ENCODE measurements at places on chromosomes 4 and X.

- DNase-seq = peak; percentile 37
Observed at GRCh38 chr4:76430519-76431388, 4.3 kb upstream of the SHROOM3 start.

GRCh38 chrX:103697687-103698086, 11.2 kb upstream of the MORF4L2 start:
- no peak for DNase-seq

DNA sequence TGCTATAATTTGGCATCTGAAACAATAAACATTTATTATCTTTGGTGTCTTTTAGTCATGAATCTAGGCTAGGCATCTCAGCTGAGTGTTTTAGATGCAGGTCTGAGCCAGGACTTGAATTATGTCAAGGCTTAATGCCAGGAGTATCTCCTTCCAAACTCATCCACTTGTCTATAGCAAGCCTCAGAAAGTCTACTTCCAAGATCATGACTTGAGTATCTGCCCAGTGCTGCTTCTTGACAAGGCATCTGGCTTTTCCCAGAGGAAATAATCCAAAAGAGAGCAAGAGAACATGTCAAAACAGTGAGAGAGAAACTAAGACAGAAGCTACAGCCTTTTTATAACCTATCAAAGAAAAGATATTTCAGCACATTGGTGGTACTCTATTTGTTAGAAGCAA, 1052.1 kb upstream of the PCDH10 start:
- DNase-seq = no peak

DNA sequence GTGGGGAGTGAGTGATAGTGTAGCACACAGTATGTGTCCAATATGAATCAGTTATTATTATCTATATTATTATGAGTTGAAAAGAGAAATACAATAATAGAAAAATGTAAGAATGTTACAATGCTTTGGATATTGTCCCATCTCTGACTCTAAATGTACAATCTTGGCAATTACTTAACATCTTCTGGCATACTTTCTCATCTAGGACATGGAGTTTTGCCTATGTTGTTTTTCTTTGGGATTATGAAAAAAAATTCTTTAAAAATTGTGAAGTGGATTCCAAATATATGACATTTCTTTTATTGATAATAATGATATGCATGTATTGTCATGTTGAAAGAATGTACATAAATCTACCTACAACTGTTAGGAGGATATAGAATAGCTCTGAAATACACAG, 84.1 kb downstream of the TBCK start:
- no peak for DNase-seq

DNA sequence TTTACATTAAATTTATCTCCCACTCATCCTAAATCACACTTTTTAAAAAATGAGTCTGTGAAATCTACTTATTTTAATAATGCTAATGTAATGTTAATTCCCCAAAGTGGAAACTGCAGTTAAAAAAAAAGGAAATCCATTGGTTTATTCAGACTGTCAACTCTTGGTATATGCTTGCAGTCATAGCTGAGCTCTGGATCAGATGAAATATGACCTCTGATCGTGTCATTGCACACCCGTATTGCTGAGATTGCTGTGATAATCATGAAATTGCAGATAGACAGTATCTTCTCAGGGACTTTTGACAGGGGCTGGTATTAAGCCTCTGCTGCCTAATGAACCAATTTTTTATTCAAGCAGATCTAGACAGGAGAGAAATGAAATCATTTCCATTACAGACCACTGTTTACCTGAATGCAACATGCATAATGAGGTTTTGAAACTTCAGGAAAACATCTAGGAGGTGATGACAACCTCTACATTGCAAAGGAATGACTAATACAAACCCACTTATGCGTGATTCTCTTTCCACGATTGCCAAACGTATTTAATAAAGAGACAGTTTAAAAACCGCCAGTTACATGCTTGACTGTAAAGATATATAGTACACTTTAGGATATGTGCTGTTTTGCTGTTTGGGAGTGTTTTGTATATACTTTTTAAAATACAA, 138.3 kb upstream of the PUDP start:
- no peak for DNase-seq

- no peak for DNase-seq
Observed at GRCh38 chr4:3369781-3370674, 71.7 kb upstream of the HGFAC start.

DNA sequence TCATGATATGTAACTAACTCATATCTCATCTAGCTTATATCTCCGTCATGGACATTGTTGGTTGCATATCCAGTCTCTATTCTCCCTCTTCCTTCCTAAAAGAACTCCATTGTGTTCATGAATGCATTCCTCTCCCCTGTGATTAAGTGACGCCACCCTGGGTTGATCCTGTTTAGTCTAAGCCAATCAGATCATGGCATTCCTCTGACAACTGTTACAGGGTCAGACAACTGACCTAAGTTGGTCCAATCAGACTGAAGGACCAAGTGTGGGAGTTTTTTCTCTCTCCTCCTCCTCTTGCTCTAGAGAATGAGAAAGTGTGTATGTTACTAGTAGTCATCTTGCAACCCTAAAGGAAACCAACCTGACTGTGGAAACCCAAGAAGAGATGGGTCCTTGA, 3.6 kb downstream of the APOO start:
- no peak for DNase-seq

DNA sequence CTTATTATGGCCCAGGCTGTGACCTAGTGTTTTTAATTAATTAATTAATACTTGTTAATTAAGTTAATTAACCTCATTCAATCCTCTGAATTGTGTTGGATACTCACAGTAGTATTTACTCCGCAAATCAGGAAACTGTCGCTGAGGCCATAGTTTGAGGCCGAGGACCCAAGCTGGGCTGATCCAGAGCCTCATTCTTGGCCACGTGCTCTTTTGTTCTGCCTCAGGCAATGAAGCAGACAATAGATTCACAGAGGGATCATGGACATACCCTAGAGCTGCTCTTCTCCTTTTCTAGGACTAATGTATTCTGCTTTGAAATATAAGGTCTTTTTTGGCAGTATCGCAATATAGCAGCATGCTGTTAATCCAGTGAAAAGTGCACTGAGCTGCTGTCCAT, 24.0 kb upstream of the SNCA start:
- no peak for DNase-seq

GRCh38 chr4:8393593-8394038, 46.9 kb downstream of the ACOX3 start:
- DNase-seq = no peak

DNA sequence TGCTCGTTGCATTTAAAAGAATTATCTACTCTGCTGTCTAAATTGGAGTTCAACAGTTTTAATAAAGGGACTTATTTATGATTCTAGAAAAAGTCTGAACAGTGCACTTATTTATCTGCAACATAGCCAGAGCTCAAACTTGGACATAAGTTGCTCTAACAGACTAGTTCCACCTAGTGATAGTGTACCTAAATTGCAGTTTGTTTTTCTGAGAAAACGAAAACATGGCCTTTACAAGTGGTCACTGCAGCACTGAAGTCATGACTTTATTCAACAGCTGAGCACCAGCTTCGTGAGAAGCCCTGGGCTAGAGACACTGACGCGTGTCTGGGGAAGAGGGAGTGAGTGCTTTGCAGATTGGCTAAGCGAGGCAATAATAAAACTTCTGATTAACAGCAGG, 77.3 kb upstream of the IGSF1 start:
- peak; percentile 21 for DNase-seq

DNA sequence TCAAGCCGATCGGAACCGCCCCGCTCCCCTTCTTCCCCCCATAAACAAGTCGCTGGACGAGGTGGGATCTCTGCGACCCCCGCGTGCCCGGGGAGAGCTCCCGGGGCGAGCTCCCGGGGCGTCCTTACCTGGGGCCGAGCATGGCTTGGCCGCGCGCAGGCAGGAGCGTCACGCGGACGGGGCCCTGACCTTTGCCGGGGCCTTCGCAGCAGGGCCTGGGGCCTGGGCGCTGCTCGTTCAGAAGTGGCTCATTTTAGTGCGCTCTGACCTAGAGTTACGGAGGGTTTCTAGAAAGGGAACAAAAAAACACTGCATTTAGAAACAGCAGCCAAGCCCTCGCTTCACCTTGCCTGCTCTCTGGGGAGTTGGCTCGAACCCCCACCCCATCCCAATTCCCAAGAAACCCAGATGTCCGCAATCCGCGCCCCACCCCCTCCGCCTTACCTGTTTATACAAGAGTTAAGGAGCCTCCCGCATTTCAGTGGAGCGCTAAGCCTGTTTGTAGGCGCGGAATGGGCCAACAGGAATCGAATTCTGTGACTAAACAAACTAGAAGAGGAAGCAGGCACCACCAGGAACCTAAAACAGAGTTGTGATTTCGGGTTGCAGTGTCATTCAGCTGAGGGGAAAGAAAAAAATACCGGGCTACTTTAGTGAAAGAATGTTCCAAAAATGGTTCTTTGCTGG, 814 bp upstream of the RBM47 start:
- peak; percentile 15 for DNase-seq

DNA sequence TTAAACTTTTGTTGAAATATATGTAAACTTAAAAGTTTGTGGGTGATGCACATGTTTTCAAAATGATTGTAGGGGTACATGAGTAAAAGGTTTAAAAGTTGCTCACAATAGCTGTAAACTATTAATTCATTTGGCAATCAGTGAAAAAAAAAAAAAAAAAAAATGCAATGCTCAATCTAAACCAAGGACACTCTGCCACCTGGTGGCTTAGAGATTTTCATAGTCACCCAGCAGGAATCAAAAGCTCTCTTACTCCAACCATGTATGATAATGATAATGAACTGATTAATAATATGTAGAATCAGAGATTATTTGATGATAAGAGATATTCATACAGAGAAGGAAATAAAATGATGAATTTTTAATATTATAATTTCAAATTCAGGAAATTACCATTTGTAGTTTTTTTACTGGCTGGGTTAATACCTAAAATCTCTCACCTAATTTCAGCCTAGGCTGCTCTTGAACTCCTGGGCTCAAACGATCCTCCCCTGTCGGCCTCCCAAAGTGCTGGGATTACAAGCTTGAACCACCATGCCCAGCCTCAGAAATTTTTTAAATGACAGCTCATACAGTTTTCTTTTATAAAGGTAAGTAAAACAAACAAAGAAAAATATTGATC, 46.9 kb upstream of the SLC25A4 start:
- peak; percentile 18 for DNase-seq

GRCh38 chr4:2354118-2354517, 64.3 kb downstream of the ZFYVE28 start:
- DNase-seq = no peak

- DNase-seq = no peak
Observed at GRCh38 chrX:136417806-136418205, 69.9 kb upstream of the BRS3 start.

DNA sequence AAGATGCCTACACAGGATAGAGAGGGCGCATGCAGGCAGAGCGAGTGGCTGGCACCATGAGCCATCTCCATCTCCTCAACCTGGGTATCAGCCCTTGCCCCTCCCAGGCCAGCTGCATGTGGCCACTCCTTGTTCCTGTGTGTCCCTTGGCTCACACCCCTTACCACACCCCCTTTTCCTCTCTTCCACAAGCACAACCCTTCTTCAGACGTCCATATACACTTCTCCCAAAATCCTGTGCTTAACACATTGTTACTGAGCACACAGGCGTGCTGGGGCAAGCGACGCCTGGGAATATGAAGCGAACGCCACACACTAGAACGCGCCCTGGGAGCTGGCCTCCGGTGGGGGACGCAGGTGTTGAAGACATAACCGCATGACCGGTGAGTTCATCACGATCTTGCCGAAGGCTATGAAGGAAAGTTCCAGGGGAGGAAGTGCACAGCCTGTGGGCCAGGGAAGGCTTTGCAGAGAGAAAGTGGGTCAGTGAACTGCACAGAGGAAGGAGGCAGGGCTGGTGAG, 19.1 kb upstream of the KIAA0232 start:
- no peak for DNase-seq

GRCh38 chr4:188975271-188975670, 836.0 kb downstream of the TRIML1 start:
- DNase-seq = no peak

GRCh38 chr4:185399466-185399865, 2.8 kb downstream of the ANKRD37 start:
- no peak for DNase-seq

- no peak for DNase-seq
Observed at GRCh38 chr4:161314371-161314770, 849.4 kb downstream of the FSTL5 start.

- no peak for DNase-seq
Observed at GRCh38 chr4:10832806-10833628, 148.4 kb upstream of the CLNK start.

- DNase-seq = no peak
Observed at GRCh38 chr4:15793506-15794363, 15.6 kb downstream of the CD38 start.

DNA sequence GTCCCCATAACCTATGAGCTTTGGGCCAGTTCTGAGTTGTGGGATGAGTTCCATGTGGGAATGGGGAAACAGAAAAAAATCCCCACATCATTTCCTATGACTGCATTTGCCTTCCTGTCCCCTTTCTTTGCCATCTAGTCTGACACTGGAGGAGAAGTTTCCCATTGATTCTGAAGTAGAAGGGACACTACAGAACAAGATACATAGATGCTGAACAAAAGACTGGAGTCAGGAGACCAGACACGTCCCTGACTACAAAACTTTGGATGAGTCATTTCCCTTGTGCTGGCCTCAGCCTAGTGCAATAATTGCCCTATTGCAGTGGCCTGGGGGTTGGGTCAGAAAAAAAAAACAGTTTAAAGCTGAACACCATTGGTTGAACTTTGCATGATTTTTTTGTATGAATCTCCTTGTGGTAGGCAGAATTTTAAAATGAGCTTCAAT, 22.1 kb downstream of the BEX3 start:
- DNase-seq = no peak

- no peak for DNase-seq
Observed at GRCh38 chr4:85092536-85092935, 126.0 kb upstream of the WDFY3 start.

DNA sequence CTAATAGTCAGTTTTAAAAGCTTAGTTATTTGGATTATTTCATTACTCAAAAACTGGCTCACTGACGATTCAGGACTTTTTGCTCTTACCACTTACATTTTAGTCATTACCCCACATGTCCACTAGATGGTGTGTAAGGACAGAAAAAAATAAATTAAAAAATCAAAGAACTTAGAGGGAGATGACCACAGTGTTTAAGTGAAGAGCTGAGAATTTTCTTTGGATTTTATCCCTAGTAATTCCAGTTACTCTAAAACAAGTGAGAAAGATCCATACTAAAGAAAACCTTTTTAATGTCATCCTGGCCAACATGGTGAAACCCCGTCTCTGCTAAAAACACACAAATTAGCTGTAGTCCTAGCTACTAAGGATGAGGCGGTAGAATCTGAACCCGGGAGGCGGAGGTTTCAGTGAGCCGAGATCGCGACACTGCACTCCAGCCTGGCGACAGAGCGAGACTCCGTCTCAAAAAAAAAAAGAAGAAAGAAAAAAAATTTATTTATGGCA, 26.4 kb upstream of the TMPRSS11B start:
- peak; percentile 43 for DNase-seq

- no peak for DNase-seq
Observed at GRCh38 chr4:85151371-85151770, 184.9 kb upstream of the WDFY3 start.

GRCh38 chr4:123599920-123600810, 203.6 kb downstream of the SPRY1 start:
- DNase-seq = no peak

- no peak for DNase-seq
Observed at GRCh38 chr4:6676722-6677558, 16.7 kb upstream of the S100P start.
